ENCODE measurements at places on chromosomes 12 and 14. TPM values are rescaled to one million over a fixed set of nuclear protein-coding genes. Genes with fewer than 3 reads are reported as not detected.

DNA sequence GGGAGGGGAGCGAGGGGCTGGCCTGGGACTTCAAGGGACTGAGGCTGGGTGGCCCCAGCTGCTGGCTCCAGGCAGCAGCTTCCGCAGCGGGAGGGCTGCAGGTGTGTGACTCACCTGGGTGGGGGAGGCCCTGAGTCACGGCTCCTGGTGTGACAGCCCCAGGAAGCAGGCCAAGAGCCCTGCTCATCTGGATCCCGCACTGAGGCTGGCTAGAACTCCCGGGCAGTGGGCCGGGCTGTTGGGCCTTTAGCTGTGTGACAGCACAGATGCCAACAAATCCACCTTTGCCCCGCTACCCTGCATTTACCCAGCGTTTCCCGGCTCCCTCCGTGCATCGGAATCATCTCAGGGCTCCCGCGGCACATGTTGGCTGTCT, 180.0 kb upstream of the PRMT8 start:
- peak; percentile 74 for DNase-seq

The NKX2-1 gene
- not detected for total RNA-seq

DNA sequence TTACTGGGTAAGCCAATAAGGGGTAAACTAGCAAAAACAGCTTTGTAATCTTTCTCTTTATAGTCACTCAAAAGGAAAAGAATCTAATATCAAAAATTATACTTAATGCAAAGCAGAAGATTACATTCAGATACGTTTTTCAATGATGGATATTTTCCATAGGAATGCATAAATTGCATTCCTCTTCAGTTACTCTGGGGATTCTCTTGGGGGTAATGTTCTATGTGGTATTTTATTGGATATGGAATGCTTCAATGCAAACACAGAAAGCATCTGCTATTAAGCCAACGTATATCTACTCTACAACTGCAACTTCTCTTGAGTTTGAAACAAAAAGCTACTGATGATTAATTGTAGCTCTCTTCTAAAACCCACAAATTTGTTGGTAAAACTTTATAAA, 106.0 kb downstream of the SLC41A2 start:
- DNase-seq = no peak

GRCh38 chr12:13161172-13161571, 35.4 kb upstream of the EMP1 start:
- DNase-seq = no peak

The RPAP3 gene
- 40.3 TPM for total RNA-seq

- DNase-seq = no peak
These were observed 47.6 kb downstream of the MYBPC1 start for GRCh38 chr12:101642115-101643067.

DNA sequence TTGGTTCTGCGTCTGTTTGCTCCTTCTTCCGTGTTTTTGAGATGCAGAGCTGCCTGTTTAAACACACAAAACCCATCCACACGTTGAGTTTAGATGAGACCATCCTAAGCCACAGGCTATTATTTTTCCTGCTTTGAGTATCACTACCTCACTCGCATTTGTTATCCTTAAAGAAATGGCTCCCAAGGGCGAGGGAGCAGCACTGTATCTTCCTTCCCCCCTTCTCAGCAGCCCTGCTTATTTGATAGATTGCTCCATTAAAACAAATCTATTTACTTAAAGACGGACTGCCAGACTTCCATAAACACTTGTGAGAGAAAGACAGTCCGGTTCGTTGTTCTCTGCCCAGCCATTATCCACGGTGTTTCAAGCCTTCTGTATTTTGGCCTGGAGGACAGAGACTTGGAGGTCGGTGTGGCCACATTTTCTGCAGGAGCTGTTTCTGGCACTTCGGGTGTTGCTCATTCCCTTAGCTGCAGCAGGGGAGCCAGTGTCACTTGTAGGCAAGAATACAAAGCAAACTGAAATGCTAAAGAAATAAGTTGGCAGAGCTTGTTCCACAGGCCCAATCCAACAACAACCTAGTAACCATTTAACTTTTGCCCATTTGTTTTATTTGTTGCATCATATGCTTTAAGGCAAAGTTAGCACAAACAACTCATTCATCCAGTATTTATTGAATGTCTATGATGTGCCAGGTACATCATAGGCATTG, 275.4 kb downstream of the TTC6 start:
- no peak for DNase-seq

DNA sequence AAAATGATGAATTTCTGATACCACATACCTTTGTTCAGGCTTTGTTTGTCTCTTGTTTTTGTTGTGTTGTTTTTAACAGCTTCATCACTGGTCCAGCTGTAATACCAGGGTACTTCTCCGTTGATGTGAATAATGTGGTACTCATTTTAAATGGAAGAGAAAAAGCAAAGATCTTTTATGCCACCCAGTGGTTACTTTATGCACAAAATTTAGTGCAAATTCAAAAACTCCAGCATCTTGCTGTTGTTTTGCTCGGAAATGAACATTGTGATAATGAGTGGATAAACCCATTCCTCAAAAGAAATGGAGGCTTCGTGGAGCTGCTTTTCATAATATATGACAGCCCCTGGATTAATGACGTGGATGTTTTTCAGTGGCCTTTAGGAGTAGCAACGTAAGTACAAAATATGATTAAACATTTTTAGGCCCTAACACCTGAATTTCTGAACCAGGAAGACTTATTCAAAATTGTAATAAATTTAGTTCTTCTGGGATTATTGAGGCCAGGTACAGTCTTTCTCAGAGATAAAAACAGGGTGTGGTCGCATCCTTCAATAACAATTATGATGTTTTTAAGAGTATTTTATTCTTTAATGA, 22.4 kb downstream of the RXYLT1 start:
- peak; percentile 34 for DNase-seq

DNA sequence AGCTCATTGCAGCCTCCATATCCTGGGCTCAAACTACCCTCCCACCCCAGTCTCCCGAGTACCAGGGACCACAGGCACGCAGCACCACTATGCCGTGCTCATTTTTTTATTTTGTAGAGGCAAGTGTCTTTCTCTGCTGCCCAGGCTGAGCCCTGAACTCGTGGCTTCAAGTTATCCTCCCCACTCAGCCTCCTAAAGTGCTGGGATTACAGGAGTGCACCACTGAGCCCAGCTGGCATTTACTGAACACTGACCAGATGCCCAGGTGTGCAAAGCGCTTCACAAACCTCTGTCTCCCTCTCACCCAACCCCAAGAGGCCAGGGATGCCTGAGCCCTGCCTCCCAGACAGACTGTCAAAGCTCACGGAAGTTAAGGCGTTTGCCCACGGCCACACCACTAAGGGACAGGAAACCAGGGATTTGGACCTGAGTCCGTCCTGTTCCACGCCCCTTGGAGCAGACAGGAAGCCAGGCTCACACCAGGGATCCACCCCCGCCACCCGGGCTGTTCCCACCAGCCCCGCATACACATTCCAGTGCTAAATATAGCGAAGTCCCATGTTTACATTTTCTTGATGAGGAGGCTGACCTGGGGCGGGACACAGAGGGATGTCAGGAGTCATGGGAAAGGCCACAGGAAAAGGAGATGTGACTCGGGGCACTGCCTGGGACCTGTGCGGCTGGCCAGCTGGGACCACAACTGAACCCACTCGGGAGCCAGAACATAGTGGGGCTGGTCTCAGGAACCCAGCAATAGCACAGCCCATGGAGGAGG, 51.2 kb downstream of the TESC start:
- DNase-seq = peak; percentile 56

- no peak for DNase-seq
These were observed 10.6 kb upstream of the ANO6 start for GRCh38 chr12:45205165-45205825.

The CATSPERB gene
- total RNA-seq = not detected

The TSHR gene
- not detected for total RNA-seq

The EGLN3 gene
- 30.1 TPM for total RNA-seq

The RFC5 gene
- 54.4 TPM for total RNA-seq

GRCh38 chr12:110619534-110619953, 5.6 kb downstream of the TCTN1 start:
- peak; percentile 4 for DNase-seq

DNA sequence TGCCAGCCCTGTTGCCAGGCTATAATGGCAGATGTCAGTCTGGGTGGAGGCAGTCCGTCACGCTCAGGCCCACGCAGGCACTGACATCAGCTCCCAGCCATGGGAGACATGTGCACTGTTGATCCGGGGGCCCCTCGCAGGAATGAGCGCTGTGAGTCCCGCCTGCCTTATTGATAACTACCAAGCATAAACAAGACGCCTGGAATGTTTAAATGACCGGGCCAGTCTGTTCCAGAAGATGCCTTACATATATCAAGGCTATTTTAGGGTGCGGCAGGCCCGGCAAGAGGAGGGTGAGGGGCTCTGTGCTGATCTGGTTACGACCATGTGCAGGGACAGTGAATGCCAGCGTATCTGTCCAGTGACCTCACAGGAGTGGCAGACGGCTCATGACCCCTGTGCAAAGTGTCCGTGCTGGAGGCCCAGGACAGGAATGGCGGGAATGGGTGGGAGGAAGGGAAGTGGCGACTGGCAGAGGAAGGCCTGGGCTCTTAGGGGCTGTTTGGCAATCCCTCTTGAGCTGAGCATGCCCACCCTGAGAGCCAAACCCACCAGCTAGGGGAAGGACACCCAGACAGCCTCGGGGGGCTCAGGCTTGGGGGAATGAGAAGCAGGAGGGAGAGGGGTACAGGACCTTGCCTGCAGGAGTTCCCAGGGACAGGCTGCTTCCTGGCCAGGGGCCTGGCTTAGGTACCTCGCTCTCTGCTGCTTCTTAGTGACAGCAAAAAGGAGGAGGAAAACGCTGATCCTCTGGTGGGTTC, 49.3 kb downstream of the DLK1 start:
- no peak for DNase-seq

DNA sequence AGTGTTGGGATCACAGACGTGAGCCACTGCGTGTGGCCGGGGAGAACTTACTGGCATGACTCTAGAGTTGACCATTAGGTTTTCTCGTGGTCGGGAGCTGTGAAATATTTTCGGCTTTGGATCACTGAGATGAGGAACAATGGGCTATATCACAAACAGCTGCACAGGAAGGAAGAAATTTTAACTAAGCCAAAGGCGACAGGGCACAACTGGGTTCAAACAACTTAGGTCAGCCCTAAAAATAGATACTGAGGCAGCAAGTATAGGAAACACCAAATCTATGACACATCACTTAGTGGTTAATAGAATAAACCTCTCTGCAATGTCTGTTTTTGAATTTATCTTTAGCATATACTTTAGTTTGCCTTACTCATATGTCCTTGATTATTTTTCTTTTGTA, 162.9 kb downstream of the LRIG3 start:
- DNase-seq = peak; percentile 86

- DNase-seq = no peak
These were observed 76.4 kb downstream of the PPP1R12A start for GRCh38 chr12:79858518-79858917.

The LRP1-AS gene
- total RNA-seq = not detected

- DNase-seq = no peak
These were observed at the start of gene PRPH for GRCh38 chr12:49295082-49295936. TSS of gene PRPH (plus strand) at chr12:49295147. CDS start at chr12:49295201, 54 bp downstream.

- DNase-seq = peak; percentile 61
These were observed 19.9 kb downstream of the HRK start for GRCh38 chr12:116861320-116861719.

- DNase-seq = no peak
These were observed 20.8 kb downstream of the PAPLN start for GRCh38 chr14:73258076-73258475.

DNA sequence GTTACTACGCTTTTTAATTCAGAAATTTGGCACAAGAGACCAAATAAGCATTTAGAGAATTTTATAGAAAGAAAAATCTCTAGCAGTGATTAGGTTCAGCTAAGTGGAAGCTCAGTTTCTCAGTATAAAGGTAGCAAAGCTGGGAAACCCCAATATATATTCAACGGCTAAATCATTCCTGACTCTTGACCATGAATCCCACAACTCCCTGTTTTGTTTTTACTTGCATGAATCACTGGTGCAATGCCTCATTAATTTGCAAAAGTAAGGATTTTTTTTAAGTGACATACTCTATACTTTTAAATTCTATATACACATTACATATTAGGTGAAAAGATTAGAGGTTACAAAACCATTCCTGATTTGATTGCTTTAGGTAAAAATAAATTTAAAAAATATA, 74.3 kb upstream of the PLEKHG7 start:
- DNase-seq = peak; percentile 59

The BTBD7 gene
- 9.4 TPM for total RNA-seq

GRCh38 chr12:45409966-45410365, 194.1 kb downstream of the ANO6 start:
- peak; percentile 48 for DNase-seq

DNA sequence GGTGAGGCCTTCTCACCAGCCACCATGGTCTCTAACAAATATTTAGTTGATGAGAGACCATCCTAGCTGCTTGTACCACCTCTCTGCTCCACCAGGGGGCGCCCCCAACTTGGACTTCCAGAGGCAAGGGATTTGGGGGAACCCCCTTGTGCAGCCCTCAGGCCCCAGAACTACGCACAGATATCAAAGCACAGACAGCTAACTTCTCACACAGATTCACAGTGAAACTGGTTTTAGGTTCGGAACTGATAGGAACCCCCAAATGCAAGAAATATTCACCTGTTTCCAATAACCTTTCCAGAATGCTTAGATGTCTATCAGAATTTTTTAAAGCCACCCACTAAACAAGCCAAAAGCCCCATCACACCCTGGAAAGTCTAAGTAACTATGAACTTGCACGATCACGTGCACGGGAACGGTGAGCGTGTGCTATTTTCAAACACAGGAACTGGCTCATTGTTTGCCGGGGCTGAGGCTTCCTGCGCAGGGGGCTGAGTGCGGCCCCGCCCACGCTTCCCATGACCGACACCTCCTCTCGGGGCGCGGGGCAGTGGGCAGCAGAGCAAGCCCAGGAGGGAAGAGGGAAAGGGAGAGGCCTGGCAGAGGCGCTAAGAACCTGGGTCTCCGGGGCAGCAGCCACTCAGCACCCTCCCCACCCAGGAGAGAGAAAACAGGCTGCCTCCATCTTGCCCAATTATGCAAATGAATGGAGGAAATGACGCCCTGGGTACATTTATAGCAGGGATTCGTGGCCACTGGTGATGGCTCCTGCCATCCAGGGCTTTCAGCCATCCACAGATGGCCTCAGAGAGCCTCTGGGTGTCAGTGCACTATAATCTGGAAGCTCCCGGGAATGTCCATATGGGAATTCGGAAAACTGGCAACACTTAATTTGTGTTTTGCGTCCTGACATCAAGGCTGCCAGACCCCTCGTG, 79.4 kb upstream of the GPR68 start:
- DNase-seq = peak; percentile 58

- peak; percentile 26 for DNase-seq
These were observed 131.6 kb downstream of the PPFIA2 start for GRCh38 chr12:81627336-81628189.

DNA sequence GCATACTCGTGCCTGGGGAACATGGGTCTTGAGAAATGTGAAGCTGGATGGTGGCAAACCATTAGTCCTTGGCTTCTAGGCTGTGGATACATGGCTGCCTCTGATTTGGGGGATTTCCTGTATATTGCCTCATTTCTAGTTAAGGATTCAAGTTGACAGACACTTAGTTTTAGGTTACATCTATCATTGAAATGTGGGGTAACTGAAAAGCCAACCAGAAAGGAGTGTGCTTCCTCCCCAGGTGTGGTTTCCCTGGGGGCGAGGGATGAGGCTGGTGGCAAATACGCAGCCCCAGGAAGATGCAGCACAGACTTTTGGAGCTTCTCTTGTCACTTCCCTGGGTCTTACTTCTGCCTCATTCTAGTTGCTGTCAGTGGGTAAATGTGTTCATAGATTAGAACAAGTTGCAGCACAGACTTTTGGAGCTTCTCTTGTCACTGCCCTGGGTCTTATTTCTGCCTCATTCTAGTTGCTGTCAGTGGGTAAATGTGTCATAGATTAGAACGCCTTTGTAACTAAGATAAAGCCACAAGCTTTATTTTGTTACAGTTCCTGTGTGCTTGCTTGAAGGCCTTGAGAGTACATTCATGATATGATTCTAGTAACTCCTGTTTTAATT, 85.1 kb downstream of the BORCS5 start:
- DNase-seq = peak; percentile 73

The GPR162 gene
- total RNA-seq = 2.1 TPM

- no peak for DNase-seq
These were observed 56.3 kb downstream of the SPPL3 start for GRCh38 chr12:120847814-120848213.

All from M059J (cell line).